ENCODE measurements at places on chromosomes 5 and 9.

GRCh38 chr5:67537439-67538148 is 341.0 kb upstream of the CD180 start:
- no peak for DNase-seq

DNA sequence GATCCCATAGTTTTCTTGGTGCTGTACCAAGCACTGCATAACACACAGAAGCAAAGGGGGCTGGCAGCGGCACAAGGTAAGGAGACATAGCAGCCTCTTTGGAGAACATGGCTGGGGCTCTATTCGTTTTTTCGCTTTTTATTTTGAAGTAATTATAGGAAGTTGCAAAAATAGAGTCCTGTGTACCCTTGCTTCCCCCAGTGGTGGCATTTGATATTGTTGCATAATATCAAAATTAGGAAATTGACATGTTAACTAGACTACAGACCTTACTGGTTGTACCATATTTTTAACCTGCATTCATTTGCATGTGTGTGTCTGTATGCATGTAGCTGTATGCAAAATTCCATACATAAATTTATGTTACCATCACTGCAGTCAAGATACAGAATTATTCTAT is 6.6 kb upstream of the UBQLN1 start:
- DNase-seq, result no peak

DNA sequence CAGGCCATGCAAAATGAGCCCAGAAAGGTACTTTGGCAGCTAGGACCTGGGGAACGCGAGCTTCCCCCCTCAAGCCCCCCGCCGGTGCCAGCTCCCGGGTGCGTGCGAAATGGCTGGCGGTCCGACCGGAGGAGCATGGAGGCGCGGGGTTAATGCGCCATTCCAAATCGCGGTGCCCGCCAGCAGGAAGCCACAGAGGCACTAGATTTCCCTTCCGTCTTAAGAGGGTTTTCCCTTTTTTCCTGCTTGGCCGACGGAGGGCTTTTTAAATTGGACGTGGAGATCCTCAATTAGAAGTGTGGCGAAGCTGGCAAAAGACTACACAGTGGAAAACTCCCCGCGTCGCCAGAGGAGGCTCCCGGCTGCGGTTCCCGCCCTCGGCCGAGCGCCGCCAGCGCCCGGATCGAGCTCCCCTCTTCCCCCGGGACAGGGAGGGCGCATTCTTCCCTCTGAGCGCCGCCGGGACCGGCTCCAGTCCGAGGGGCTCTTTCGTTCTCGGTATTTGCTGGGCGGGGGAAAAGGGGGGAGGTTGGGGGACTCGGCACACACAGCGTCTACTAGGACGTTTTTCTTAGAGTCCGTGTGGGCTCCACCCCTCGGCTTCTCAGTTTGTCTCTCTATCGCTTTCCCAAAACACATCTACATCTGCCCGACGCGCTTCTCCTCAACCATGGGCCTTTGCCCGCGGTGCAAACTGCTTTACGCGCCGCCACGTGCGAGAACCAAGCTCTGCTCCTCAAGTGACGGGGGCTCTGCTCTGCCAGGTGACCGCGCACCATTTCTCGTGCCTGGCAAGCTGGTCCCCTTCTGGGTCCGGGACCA is 3.0 kb downstream of the GDNF start:
- DNase-seq, result no peak

DNA sequence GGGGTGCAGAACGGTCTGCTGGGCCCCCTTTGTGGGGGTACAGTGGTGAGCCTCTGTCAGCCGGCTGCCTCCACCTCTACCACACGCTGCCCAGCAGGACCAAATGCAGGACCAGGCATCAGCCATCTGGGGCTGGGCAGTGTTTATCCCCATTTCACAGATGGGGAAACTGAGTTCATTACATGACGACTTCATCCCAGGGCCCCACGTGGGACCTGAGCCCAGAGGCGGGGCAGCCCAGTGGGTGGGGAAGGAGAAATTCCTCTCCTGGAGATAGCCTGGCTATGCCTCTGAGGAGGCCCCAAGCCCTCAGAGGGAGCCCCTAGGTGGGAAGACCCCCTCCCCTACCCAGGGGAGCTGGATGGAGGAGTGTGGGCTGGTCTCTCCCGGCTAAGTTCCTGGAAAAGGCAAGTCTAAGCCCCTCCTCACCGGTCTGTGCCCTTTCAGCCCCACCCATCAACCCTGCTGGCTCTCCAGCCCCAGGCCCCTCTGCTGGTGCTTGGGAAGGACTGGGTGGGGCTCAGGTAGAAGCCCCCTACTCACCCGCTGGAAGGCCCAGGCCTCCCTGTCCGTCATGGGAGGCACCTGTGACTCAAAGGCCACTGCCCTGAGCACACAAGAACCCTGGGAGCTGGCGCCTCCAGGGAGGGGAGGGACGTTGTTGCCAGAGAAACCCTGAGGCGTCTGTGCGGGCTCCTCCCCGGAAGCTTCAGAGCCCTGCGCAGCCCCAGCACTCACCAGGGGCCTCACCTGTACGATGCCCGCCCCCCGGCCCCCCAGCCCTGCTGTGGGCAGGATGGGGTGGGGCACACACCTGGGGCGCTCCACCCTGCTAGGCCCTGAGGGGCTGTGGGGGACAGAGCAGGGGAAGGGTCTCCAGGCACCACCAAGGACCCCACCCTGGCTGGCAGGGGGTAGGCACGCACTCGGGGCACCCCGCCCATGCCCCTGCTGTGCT is 7.4 kb upstream of the CCDC187 start:
- no peak for DNase-seq

DNA sequence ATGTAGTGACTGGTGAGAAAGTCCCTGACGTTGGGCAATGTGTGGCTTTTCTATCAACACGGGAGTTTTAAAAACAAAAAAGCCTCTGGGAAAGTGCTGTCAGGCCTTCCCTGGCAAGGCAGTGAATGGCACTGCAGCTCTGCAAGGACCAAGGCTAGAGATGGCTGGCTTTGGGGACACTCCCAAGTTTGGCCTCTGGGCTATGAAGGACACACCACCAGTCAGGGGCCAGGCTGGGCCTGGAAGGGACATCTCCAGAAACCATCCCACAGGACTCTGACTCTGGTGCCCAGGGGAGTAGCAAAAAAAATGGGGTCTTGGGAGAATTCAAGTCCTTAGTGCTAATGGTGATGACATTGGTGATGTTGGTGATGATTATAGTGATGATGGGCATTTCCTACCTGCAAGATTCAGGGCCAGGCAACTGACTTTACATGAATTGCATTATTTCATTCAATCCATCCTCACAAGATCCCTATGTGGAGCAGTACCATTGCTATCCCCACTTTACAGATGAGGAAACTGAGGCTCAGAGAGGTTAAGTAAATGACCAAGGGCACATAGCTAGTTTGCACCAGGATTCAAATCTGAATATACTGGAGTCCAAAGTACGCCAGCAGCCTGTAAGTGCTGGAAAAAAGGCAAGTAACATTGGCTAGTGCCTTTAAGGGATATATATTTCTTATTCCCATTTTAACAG is 2.6 kb upstream of the PPARGC1B start:
- no peak for DNase-seq

DNA sequence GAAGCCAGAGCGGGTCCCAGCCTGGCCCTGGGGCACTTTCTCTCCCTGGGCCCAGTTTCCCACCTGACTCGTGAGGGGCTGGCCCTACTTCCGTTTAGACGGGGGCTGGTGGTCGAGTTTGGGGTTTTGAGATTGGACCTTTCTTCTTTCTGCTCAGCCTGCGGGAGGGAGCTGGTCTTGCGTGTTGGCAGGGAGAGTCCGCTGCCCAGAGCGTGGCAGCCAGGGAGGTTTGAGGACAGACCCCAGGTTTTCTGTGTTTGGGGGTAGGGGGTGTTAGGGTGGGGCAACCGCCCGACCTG is 6.0 kb upstream of the PITX1 start:
- no peak for DNase-seq

DNA sequence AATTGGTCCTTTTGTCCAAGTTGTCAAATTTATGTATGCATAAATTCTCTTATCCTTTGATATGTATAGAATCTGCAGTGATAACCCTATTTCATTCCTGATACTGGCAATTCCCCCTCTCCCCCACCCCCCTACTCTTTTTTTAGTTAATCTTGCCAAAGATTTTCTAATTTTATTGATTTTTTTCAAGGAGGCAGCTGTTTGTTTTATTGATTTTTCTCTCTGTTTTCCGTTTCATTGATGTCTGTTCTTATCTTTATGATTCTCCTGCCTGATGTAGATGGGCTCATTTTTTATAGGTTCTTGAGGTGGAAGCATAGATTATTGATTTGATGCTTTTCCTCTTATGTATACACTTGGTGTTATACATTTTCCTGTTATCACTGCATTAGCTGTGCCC is 34.4 kb downstream of the SMC5 start:
- no peak for DNase-seq

DNA sequence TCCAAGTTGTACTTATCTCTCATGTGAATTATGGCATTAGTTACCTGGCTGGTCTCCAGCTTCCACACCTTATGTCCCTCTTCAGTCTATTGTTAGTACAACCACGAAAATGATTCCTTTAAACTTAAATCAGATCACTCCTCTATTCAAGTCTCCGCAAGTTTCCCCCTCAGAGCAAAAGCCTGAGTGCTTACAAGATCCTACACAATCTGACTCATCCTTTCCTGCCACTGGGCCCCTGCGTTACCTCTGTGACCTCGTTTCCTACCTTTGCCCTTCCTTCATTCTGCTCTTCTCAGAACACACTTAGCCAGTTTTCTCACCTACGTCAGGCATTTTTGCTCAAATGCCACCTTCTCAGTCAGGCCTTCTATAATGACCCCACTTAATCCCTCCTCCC is 45.1 kb upstream of the GLIS3 start:
- DNase-seq, result no peak

GRCh38 chr9:134852906-134853654 is 27.5 kb upstream of the FCN2 start:
- DNase-seq, result no peak

- no peak for DNase-seq
Observed at GRCh38 chr5:125847561-125847960, 575.6 kb upstream of the GRAMD2B start.

DNA sequence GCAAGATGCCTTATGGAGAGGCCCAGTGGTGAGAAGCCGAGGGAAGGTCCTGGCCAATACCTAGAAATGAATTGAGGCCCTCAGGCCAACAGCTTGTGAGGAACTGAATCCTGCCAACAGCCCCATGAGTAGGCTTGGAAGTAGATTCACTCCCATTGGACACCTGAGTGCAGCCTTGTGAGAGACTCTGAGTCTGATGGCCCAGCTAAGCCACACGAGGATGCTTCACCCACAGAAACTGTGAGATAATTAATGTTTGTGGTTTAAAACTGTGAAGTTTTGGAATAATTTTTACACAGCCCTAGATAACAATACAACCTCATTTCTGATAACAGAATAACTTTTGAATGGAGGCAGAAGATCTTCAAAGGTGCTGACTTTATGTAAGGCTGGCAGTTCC is 65.9 kb upstream of the DAP start:
- DNase-seq, result no peak

GRCh38 chr9:78592811-78593210 is 295.9 kb downstream of the PSAT1 start:
- DNase-seq, result no peak

DNA sequence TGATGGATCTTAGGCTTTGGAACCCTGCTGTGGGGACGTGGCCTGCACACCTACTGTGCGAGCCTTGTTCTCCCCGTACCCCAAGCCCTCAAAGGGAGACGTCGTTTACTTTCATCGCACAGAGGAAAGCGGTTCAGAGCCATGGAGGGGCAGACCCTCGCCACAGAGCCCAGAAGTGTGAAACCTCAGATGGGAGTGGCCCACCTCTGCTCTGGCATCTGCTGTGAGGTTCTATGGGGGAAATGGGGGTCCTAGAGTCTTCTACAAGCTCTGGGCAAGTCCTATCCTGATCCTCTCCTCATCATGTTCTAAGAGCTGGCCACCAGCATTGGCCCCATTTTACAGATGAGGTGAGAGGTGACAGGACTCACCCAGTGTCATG is 3.7 kb upstream of the RNF44 start:
- no peak for DNase-seq

DNA sequence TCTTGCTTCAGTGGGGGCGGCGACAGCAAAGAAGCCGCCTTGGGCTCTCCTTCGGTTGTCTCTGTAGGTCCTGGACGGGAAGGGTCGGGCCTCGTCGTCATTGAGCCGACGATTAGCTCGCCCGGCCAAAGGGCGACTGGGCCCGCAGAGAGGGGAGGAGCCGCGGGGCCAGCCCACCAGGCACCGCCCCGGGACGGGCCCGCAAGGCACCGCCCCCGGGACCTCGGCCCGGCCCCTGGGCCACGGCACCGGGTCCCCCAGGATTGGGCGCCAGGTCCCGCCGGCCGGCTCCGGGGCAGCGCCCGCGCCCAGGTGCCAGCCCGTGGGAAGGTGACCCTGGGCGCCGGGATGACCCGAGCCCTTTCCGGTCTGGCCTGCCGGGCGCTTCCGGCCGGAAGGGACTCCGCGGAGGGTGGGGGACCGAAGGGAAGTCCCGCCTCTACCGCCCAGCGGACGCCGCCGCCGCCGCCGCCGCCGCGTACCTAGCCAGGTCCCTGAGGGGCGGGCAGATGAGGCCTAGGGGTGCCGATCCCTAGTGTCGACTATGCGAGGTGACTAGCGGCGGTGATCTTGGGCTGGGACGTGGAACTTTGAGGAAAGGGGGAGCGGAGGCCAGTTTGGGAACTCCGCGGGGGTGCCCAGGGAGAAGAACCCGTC is at the start of the genes GBA2 and RGP1:
Gene GBA2, minus strand, starts transcription at position 371 of the 657 bp plus-strand sequence. CDS start 524 bp downstream, outside the sequence.
Gene RGP1, plus strand, starts transcription at position 430 of the 657 bp plus-strand sequence. CDS start 469 bp downstream, outside the sequence.
- peak; percentile 69 for DNase-seq

DNA sequence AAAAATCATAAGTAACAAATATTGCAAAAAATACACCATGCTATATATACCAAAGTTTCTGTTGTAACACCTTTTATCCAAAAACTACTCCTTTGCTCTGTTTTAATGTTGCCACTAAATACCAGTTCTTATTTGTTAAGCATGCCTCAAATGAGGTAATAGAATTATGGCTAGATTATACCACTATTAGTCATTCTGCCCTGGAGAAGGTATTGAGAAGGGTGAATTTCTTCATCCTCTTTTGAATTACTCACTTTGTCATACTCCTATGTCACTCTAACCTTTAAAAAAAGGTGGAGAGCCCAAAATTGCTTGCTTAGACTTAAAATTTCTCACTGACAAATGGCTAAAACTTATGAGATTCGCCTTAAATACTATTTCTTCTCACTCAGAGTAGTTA is 750.9 kb downstream of the MAT2B start:
- DNase-seq, result no peak
